Activated CD8-positive, alpha-beta memory T cell treated with anti-CD3 and anti-CD28 coated beads, Interleukin-2, amount 10 ng/mL, durations not matched to agents 7 days and 5 days (primary cell): ENCODE measurements at places on chromosomes 16 and 17.

- no peaks in the 10 kb centered on the region for H3K4me1 ChIP-seq
- H3K27ac ChIP-seq, result no peak overlapping the region
- H3K36me3 ChIP-seq, result no peaks in the 10 kb centered on the region
- no peak for DNase-seq
- no peaks in the 10 kb centered on the region for H3K27me3 ChIP-seq
Observed at GRCh38 chr16:75821117-75821516, 94.8 kb upstream of the CPHXL start.

DNA sequence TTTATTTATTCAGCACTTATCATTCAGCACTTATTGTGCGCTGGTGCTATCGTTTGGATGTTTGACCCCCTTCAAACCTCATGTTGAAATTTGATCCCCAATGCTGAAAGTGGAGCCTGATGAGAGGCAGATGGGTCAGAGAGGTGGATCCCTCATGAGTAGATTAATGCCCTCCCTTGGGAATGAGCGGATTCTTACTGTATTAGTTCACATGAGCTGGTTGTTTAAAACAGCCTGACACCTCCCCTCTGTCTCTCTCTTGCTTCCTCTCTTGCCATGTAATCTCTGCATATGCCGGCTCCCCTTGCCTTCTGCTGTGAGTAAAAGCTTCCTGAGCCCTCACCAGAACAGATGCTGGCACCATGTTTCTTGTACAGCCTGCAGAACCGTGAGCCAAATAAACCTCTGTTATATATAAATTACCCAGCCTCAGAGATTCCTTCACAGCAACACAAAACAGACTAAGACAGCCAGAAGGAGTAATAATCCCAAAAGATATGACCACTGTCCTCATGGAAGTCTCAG, 111.1 kb downstream of the CACNG3 start:
- no peak for DNase-seq
- no peaks in the 10 kb centered on the region for H3K4me1 ChIP-seq
- no peaks in the 10 kb centered on the region for H3K36me3 ChIP-seq
- peaks cover 6% of the 10 kb centered on the region for H3K27me3 ChIP-seq
- no peak overlapping the region for H3K4me3 ChIP-seq

DNA sequence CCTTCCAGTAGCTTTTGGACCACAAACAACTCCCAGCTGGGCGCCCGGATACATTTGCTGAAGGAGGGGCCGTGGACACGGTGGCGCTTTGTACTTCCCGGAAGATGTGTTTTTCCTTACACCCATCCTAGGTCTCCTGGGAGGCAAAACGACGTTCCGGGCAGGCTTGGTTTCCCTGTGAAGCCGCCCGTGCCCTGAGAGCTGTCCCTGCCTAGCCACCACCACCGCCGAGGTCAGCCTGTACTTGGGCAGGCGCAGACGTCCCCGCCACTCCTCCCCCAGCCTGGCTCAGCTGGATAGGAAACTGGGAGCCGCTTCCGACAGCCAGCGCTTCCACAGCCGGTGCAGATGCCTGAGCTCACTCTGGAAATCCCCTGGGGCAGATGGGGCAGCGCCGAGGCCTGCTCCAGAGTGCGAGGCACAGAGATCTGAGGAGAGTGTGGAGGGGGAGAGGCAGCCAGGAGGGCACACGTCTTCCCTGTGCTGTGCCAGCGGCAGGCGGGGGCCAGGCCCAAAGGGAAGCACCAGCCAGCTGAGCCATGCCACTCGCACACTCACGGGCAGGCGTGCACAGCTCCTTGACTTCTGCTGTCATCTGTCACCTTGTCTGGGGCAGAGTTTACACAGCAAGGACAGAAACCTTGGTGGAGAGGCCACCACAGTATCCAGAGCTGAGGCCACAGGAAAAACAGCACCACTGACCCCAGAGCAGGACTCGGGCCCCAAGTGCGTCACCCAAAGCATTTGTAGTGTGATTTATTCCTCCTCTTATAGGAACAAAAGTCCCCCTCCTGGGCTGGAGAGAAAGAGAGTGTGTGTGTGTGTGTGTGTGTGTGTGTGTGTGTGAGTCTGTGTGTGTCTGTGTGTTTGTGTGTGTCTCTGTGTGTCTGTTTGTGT, 3.0 kb downstream of the RHBDF2 start:
- peak overlapping the region; percentile 78 for H3K27ac ChIP-seq
- H3K4me1 ChIP-seq, result peaks cover 60% of the 10 kb centered on the region

DNA sequence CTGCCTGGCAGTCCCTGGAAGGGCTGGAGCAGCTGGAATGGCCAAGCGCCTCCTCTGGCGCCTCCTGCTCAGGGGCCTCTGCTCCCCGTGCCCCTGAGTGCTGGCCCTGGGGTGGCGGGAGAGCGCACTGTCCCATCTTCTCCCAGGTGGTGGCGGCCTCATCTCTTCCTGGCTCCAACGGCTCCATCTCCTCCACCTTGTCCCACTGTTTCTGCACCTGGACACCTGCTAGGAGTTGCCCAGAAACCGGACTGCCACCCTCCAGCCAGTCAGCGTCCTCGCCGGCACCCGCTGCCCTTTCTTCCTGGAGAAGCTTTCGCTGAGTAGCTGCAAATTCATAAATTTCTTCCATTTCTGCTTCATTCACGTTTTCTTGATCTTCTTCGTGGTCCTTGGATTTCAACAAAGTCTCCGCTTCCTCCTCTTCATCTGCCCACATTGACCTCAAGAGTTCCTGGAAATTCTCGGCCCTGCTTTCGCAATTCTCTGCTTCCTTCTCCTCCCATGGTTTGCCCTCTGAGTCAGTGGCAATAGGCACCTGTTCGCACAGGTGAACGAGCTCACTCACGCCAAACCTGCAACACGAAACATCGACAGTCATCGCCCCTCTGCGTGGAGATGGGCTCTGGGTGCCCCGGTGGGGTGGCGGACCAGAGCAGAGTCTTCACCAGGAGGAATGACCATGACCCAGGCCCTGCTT, 13.7 kb upstream of the NLRC3 start:
- H3K27ac ChIP-seq, result no peak overlapping the region
- peaks cover 3% of the 10 kb centered on the region for H3K4me1 ChIP-seq
- no peak for DNase-seq
- H3K27me3 ChIP-seq, result no peaks in the 10 kb centered on the region

DNA sequence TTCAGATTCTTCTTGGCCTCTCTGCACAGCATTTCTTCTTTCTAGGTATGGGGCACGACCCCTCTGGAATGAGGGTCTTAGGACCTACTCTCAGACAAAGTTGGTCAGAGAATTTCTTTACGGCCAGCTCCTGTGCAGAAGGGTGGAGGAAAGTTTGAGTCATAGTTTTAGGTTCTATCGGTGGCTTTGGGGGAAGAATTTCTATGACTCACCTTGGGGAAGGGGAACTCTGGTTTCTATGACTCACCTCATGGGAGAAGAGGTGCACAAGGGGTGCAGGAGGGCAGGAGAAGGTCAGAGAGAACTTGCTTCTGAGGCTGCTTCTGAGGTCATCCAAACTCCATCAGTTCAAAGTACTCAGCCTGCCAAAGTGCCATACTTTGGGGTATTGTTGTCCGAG, 2.5 kb upstream of the ABCC12 start:
- H3K4me3 ChIP-seq, result peak overlapping the region; percentile 36
- peaks cover 23% of the 10 kb centered on the region for H3K4me1 ChIP-seq
- H3K27ac ChIP-seq, result peak overlapping the region; percentile 22
- H3K27me3 ChIP-seq, result peaks cover 52% of the 10 kb centered on the region
- peak; percentile 66 for DNase-seq

DNA sequence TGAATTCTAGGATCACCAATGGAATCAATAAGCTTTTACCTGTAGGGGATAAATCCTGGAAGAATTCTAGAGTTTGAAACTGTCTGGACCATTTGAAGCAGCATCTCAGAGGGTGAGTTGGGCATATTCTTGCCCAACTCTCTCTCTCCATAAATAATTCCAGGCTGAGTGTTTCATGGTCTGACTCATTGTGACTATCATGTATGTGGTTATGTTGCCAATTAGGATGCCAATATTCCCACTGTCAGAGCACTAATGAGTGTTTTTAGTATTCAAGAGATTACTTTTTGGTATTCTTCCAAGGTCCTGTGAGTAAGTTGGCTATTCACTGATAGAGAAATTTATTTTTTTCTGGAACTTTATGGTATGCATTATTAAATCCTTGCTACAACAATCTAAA, 456.9 kb downstream of the TOX3 start:
- no peaks in the 10 kb centered on the region for H3K36me3 ChIP-seq
- no peak for DNase-seq
- no peaks in the 10 kb centered on the region for H3K4me1 ChIP-seq

- H3K27me3 ChIP-seq, result no peaks in the 10 kb centered on the region
- no peaks in the 10 kb centered on the region for H3K4me1 ChIP-seq
- H3K4me3 ChIP-seq, result no peak overlapping the region
- H3K27ac ChIP-seq, result no peak overlapping the region
- no peaks in the 10 kb centered on the region for H3K36me3 ChIP-seq
Observed at GRCh38 chr17:64692187-64692586, 30.1 kb upstream of the SMURF2 start.

DNA sequence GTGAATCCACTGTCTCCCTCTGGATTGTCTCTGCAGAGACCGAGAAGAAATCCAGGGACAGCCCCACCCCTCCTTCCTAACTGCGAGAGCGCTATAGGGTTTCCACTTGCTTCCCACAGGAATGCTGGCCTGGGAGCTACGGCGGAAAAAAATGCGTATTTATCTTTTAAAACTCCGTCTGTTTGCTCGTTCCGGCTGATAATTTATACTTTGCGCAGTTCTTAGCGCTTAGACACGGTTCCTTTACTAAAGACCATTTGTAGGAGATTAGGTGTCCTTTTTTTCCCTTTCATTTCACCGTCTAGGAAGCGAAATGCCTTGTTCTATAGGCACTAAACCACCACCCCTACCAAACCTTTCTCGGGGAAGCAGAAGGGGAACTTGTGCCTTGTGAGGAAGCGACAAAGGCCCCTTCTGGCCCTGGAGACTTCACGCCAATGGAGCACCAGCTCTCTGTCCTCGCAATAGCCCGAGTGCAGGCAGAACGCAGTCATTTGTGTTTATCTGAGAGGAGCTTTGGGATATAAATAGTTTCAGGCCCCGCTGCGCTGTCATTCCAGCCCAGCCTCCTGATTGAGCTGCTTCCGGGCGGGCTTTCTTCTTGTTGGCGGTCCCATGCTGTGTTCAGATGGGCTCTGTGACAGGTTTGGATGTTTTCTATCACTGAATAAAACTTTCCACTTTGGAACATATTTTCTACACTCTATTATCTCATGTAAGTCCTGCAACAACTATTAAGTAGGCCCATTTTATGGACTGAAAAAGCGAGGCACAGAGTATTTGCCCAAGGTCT, 791 bp upstream of the SUPT4H1 start:
- peak; percentile 63 for DNase-seq
- peaks cover 44% of the 10 kb centered on the region for H3K4me1 ChIP-seq
- no peaks in the 10 kb centered on the region for H3K27me3 ChIP-seq
- H3K4me3 ChIP-seq, result peak overlapping the region; percentile 98
- peaks cover 37% of the 10 kb centered on the region for H3K36me3 ChIP-seq

GRCh38 chr16:80176114-80176513, 364.7 kb upstream of the DYNLRB2 start:
- H3K27ac ChIP-seq, result no peak overlapping the region
- no peaks in the 10 kb centered on the region for H3K4me1 ChIP-seq
- no peak overlapping the region for H3K4me3 ChIP-seq
- no peak for DNase-seq
- H3K36me3 ChIP-seq, result no peaks in the 10 kb centered on the region
- peaks cover 12% of the 10 kb centered on the region for H3K27me3 ChIP-seq

- DNase-seq, result no peak
- no peaks in the 10 kb centered on the region for H3K4me1 ChIP-seq
- peaks cover 6% of the 10 kb centered on the region for H3K27me3 ChIP-seq
- H3K36me3 ChIP-seq, result no peaks in the 10 kb centered on the region
Observed at GRCh38 chr16:47990676-47991075, 165.1 kb downstream of the ABCC12 start.

DNA sequence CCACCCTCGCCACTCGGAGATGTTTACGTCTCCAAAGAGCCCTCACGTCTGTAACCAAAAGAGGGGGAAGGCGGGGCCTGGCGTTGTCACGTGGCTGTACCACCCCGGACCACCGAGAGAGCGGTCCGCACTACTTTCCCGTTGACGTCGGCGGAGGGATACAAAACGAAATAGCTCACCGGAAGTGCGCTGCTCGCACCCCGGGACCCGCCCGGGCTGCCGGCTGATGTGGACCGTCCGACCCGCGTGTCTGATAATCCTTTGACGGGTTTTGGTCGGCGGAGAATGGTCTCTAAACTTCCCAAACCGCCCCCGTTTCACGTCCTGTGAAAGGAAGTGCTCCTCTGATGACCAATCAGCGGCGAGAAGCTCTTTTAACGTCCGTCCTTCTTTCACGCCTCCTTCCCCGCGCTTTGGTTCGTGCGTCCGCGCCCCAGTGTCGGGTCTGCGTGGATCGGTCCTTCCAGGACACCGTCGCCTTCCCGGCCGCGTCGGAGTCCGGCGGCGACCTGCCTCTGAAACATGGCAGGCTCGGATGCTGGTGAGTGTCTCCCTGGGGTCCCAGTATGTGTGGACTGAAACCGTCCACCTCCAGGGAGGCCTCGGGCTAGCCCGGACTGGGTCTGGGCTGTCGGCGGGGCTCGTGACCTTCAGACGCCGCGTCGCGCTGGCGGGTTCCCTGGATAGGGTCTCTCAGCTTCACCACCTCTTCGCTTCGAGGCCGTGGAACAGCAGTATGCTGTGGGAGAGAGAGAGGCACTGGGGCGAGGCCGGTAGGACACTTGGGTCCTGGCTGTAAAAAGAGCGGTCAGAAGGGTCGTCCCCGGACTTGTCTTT, at the start of gene CEP95:
Gene CEP95 (plus strand): TSS at position 402 of the 837 bp plus-strand sequence. CDS start 121 bp downstream, at position 523.
- peaks cover 2% of the 10 kb centered on the region for H3K27me3 ChIP-seq
- H3K27ac ChIP-seq, result peak within 1 kb of the TSS; percentile 100
- peaks cover 52% of the 10 kb centered on the region for H3K4me1 ChIP-seq

GRCh38 chr16:23518435-23518891, 8.2 kb upstream of the GGA2 start:
- no peaks in the 10 kb centered on the region for H3K27me3 ChIP-seq
- no peak overlapping the region for H3K4me3 ChIP-seq
- H3K27ac ChIP-seq, result peak overlapping the region; percentile 66
- H3K36me3 ChIP-seq, result peaks cover 26% of the 10 kb centered on the region

- peak overlapping the region; percentile 96 for H3K27ac ChIP-seq
- H3K4me3 ChIP-seq, result peak overlapping the region; percentile 47
- H3K27me3 ChIP-seq, result no peaks in the 10 kb centered on the region
- peak; percentile 57 for DNase-seq
- peaks cover 13% of the 10 kb centered on the region for H3K36me3 ChIP-seq
- H3K4me1 ChIP-seq, result peaks cover 48% of the 10 kb centered on the region
Observed at GRCh38 chr16:66596986-66597848, 7.3 kb upstream of the CMTM3 start.

- no peak overlapping the region for H3K27ac ChIP-seq
- H3K4me3 ChIP-seq, result no peak overlapping the region
- H3K27me3 ChIP-seq, result no peaks in the 10 kb centered on the region
- no peak for DNase-seq
- peaks cover 15% of the 10 kb centered on the region for H3K36me3 ChIP-seq
- peaks cover 34% of the 10 kb centered on the region for H3K4me1 ChIP-seq
Observed at GRCh38 chr16:2749476-2749875, 3.0 kb upstream of the SRRM2 start.
